Left lung (tissue), 14 donors: ENCODE measurements at places on chromosomes 7 and 10. TPM values are rescaled to one million over a fixed set of nuclear protein-coding genes. Genes with fewer than 3 reads are reported as not detected.

- H3K4me1 ChIP-seq = no peaks in the 10 kb centered on the region
- no peak overlapping the region for H3K4me3 ChIP-seq
- no peaks in the 10 kb centered on the region for H3K36me3 ChIP-seq
- H3K27ac ChIP-seq = no peak overlapping the region
- no peaks in the 10 kb centered on the region for H3K27me3 ChIP-seq
- DNase-seq = no peak
These were observed 49.6 kb downstream of the PDE1C start for GRCh38 chr7:32020551-32021159.

- no peak overlapping the region for H3K27ac ChIP-seq
- no peaks in the 10 kb centered on the region for H3K27me3 ChIP-seq
- H3K36me3 ChIP-seq = no peaks in the 10 kb centered on the region
- H3K4me1 ChIP-seq = no peaks in the 10 kb centered on the region
These were observed 77.6 kb upstream of the NME8 start for GRCh38 chr7:37770838-37771237.

AFAP1L2 gene
- 43.3 TPM for polyA plus RNA-seq

DPCD gene
- polyA plus RNA-seq = 36.1 TPM

PDZD7 gene
- 0.73 TPM for polyA plus RNA-seq
